ENCODE measurements at places on chromosomes 3 and 15. TPM values are rescaled to one million over a fixed set of nuclear protein-coding genes. Genes with fewer than 3 reads are reported as not detected.
A peak's percentile ranks its signal among the peaks of the same experiment; 100 is the strongest.

Gene KBTBD8
- total RNA-seq: 3.6 TPM

Gene C3orf18
- total RNA-seq: 57.2 TPM

DNA sequence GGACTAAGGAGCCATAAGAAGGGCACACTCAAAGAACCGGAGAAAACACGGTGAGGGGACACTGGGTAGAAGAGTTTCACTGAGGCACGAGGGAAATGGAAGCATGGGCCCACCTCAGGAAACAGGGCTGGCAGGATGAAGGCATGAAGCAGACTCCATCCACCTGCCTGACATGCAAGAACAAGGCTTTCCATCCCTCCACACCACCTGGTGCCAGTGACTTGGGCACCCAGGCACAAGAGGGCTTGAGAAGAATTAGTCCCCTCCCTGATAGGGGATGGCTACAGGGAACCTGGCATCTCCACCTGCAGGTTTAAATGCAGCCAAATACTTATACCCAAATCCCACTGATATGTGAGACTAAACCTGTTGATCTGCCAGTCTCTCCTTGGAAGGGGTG lies 38.9 kb upstream of the PPP2R3A start:
- peaks cover 20% of the 10 kb centered on the region for H3K4me1 ChIP-seq
- H3K36me3 ChIP-seq: no peaks in the 10 kb centered on the region
- DNase-seq: no peak
- no peak overlapping the region for H3K27ac ChIP-seq
- no peaks in the 10 kb centered on the region for H3K27me3 ChIP-seq

Gene SMCO1
- 73.0 TPM for total RNA-seq

GRCh38 chr3:179323197-179324110 lies 623 bp downstream of the ZNF639 start:
- H3K4me1 ChIP-seq: peaks cover 58% of the 10 kb centered on the region
- DNase-seq: peak; percentile 82

Gene ITIH1
- not detected for total RNA-seq

- H3K4me3 ChIP-seq: no peak overlapping the region
- no peak for DNase-seq
- peaks cover 15% of the 10 kb centered on the region for H3K4me1 ChIP-seq
- no peaks in the 10 kb centered on the region for H3K27me3 ChIP-seq
- H3K36me3 ChIP-seq: no peaks in the 10 kb centered on the region
Measured at GRCh38 chr15:62979252-62979651, 63.3 kb upstream of the TPM1 start.

DNA sequence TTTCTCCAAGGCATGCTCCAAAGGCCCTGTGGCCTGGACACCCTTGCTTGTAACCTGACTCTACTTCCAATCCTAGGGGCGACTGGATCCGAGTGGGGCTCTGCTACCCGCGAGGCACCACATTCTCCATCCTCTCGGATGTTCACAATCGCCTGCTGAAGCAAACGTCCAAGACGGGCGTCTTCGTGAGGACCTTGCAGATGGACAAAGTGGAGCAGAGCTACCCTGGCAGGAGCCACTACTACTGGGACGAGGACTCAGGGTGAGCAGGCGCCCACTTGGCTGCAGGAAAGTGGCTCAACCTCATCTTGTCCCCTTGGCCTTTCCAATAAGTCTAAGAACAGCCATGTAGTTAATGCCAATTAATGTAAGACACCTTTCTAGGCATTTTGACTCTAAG lies 51.9 kb downstream of the MESD start:
- H3K27me3 ChIP-seq: no peaks in the 10 kb centered on the region
- no peak for DNase-seq
- no peak overlapping the region for H3K27ac ChIP-seq
- peaks cover 20% of the 10 kb centered on the region for H3K4me1 ChIP-seq

DNA sequence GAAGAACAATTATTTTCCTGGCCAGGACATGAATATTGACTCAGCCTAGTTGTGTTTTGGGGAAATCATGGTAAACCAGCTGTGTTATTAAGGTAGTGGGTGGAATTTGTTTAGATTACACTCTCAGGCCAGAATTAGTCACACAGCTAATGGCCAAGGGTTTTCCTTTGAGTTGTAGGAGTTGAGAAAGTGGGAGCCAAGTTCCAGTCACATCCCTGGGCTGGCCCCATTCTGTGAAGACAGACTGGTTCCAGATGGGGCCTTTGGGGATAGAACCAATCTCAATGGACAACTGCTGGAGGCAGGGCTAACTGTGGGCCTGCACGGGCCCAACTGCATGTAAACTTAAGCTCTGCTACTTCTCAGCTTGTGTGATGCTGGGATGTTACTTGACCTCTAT lies 1.4 kb upstream of the RASL12 start:
- peak; percentile 60 for DNase-seq
- H3K4me1 ChIP-seq: peaks cover 81% of the 10 kb centered on the region
- no peak overlapping the region for H3K4me3 ChIP-seq
- peaks cover 21% of the 10 kb centered on the region for H3K27me3 ChIP-seq
- peak overlapping the region; percentile 89 for H3K27ac ChIP-seq

Gene CISH
- 16.6 TPM for total RNA-seq

- H3K4me1 ChIP-seq: peaks cover 36% of the 10 kb centered on the region
- peak overlapping the region; percentile 70 for H3K27ac ChIP-seq
- H3K27me3 ChIP-seq: peaks cover 17% of the 10 kb centered on the region
- no peaks in the 10 kb centered on the region for H3K36me3 ChIP-seq
Measured at GRCh38 chr3:69542089-69542804, 156.4 kb upstream of the FRMD4B start.

Gene EIF4A2
- 468 TPM for total RNA-seq

Gene CCDC191
- total RNA-seq: 0.77 TPM

DNA sequence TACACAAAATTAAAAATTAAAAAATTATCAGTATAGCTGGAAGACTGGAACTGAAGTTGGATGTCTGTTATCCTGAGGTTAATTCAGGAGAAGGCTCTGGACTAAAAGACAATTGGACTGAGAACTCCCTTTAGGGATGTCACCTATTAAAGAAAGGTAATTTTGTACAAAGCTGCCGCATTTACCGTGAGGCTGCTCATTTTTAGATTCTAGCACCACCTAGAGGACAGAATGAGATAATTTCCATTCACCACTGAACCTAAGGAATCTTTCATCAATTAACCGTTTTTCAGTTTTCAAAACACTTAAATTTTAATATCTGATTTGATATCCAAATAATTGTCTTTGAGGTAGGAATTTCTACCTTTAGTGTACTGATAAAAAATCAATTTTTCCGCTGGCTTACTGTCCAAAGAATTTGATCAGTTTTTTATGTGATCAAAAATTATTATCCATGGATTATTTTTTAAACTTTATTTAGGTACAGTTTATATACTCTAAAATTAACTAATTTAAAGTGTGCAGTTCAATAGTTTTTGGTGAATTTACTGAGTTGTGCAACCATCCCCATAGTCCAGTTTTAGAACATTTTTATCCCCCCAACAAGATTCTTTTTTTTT lies 106.7 kb upstream of the TNIK start:
- H3K4me3 ChIP-seq: no peak overlapping the region
- peaks cover 20% of the 10 kb centered on the region for H3K4me1 ChIP-seq
- H3K27ac ChIP-seq: no peak overlapping the region
- no peaks in the 10 kb centered on the region for H3K27me3 ChIP-seq
- DNase-seq: no peak
- no peaks in the 10 kb centered on the region for H3K36me3 ChIP-seq

Gene LIPC
- total RNA-seq: 1.5 TPM

GRCh38 chr3:15610082-15610759 lies 8.7 kb downstream of the BTD start:
- peak overlapping the region; percentile 37 for H3K27ac ChIP-seq
- no peaks in the 10 kb centered on the region for H3K36me3 ChIP-seq
- DNase-seq: no peak

DNA sequence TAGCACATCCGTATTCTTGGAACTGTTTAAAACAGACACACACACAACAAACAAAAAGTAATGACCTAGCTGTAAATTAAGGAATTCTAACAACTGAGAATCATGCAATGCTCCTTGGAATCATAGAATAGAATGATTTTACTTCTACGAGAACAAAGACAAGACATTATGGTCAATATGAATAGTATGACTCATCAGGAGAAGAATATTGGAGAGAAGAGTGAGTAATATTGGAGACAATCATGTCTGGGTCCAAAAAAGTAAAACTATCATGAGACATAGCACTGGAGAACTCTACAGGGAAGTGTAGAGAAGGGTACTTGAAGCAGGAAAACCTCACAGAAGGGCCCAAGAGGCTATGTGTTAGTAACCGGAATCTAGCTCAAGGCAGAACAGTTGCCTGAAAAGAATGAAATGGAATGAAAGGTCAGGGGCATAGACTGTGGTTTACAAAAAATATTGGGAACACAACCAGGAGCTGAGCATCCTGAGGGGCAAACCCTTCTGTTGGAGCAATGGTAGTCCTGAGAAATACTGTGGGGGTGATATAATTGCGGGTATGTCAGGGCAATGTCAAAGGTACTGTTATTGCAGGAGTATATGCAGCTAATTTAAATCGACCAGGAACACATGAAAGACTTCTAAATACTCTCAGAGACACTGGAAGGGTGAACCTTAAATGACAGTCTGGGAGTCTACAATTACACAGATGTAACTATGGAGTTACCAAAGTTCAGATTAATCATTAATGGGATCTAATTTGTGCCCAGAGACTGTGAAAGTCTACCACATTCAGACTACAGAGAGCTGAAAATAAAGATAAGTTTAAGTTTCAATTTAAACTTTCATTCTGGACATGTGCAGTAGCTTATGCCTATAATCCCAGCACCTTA lies 201.2 kb downstream of the BCHE start:
- no peaks in the 10 kb centered on the region for H3K36me3 ChIP-seq
- H3K27me3 ChIP-seq: no peaks in the 10 kb centered on the region
- DNase-seq: no peak
- H3K4me1 ChIP-seq: no peaks in the 10 kb centered on the region
- H3K27ac ChIP-seq: no peak overlapping the region

DNA sequence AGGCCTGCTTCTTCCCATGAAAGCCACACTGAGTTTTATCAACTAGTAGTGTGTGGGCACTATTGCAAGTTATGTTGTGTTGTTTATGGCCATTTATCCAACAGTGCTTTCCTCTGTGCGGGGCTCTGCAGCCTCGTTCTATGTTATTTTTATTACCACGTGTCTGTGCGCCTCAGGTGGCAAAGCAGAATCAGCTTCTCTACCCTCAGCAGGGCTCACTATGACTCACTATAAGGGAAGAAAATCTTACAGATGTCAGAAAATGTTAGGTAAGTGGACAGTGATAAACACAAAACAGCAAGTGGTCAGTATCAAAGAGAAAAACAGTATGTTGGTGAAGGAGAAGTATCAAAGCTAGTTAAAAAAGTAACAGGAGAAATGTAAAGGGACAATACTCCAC lies 61.4 kb downstream of the MOBP start:
- no peaks in the 10 kb centered on the region for H3K4me1 ChIP-seq
- H3K27ac ChIP-seq: no peak overlapping the region
- no peaks in the 10 kb centered on the region for H3K27me3 ChIP-seq
- H3K4me3 ChIP-seq: no peak overlapping the region

Data from left ventricle myocardium inferior (tissue), 1 donor.